GM12891 (cell line): ENCODE measurements at places on chromosomes 16 and 17.

DNA sequence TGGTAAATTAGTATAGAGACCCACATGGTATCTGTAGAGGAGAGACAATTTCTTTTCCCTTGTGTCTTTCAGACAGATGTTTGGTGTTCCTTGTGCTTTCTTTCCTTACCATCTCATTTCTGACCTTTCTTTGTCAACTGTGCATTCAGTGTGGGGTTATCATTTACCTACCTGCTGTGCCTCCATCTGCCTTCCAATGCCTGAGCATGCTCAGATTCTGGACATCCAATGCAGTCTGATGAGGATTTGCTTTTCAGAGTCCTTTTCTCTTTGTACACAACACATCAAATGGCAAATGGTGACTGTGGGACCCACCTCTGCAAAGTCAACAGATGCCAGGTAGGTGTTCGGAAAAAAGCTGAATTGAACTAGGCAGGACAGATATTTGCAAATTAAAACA lies 364.8 kb downstream of the CA10 start:
- no peak for DNase-seq

DNA sequence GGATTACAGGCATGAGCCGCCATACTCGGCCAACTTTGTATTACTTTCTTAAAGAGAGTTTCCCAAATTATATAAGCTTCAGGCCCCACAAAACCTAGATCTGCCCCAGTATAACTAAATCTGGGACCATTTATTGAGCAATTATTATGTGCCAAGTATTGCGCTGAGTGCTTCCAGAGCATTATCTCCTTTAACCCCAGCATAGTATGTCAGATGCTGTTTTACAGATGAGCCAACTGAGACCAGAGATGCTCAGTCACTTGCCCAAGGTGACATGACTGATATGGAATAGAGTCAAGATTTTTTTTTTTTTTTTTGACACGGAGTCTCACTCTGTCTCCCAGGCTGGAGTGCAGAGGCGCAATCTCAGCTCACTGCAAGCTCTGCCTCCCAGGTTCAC lies 1.9 kb upstream of the ERBB2 start:
- DNase-seq = no peak

GRCh38 chr16:89784406-89784805 lies 32.0 kb downstream of the FANCA start:
- DNase-seq = no peak

GRCh38 chr16:70754851-70755600 lies 45.9 kb downstream of the VAC14 start:
- DNase-seq = no peak

- no peak for DNase-seq
These were observed 47.8 kb downstream of the MARCHF10 start for GRCh38 chr17:62760059-62760944.

GRCh38 chr17:57528058-57528451 lies 217.0 kb downstream of the CCDC182 start:
- DNase-seq = no peak

GRCh38 chr17:41586863-41587495 lies at the start of gene KRT14:
KRT14 (minus strand) TSS chr17:41586895; CDS start chr17:41586834, 61 bp downstream.
- DNase-seq = no peak

- no peak for DNase-seq
These were observed 32.6 kb downstream of the FA2H start for GRCh38 chr16:74742051-74742481.

DNA sequence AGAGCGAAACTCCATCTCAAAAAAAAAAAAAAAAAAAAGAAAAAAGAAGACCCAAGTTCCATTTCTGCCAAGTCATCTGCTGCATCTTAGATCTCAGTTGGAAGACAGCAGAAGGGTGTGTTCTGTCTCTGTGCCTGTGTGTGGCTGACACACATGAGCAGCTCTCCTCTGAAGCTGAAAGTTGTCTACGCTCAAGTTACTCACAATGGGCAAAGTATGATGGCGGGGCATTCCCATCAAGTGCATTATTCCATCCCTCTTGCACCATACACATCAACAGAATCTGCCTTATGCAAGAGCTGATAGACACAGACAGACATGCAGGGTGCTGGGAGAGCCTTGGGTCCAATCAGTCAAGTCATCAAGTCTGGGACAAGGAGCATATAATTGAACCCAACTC lies 402.2 kb downstream of the XYLT1 start:
- DNase-seq = no peak

- no peak for DNase-seq
These were observed 14.0 kb downstream of the ABCC1 start for GRCh38 chr16:15963307-15963910.

GRCh38 chr16:24848065-24848464 lies 2.3 kb downstream of the SLC5A11 start:
- DNase-seq = no peak

DNA sequence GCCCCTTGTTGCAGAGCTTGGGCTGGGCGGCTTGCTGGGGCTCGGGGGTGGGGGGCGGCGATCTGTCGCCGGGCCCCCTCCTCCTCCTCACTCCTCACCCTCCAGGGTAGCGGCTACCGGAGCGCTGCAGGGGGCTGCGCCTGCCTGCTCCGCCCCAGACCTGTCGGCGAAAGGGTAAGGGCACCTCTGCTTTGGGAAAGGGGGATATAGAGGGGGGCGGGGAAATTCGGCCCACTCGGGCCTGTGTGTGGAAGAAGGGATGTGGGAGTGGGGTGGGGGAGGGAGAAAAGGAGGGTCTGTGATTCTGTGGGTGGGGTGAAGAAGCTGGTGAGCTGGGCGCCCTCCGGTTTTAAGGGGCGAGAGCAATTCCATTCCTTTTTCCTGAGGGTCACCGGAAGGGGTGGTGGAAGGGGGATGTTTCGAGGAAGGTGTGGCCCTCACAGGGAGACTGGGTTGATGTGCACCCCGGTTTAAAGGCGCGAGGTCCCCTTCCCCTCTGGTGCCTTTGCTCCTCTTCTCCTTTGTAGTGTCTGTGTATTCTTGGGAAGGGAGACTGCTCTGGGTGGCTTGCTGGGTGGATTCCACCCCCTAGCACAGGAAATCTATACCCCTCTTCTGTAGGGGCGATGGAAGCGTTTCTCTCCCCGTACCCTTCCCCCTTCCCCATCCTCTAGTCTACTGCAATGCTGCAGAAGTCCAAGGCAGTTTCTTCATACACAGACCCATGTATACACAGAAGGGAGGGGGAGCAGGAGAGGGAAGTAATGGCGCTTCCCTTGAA lies 878 bp downstream of the TAOK1 start:
- no peak for DNase-seq

DNA sequence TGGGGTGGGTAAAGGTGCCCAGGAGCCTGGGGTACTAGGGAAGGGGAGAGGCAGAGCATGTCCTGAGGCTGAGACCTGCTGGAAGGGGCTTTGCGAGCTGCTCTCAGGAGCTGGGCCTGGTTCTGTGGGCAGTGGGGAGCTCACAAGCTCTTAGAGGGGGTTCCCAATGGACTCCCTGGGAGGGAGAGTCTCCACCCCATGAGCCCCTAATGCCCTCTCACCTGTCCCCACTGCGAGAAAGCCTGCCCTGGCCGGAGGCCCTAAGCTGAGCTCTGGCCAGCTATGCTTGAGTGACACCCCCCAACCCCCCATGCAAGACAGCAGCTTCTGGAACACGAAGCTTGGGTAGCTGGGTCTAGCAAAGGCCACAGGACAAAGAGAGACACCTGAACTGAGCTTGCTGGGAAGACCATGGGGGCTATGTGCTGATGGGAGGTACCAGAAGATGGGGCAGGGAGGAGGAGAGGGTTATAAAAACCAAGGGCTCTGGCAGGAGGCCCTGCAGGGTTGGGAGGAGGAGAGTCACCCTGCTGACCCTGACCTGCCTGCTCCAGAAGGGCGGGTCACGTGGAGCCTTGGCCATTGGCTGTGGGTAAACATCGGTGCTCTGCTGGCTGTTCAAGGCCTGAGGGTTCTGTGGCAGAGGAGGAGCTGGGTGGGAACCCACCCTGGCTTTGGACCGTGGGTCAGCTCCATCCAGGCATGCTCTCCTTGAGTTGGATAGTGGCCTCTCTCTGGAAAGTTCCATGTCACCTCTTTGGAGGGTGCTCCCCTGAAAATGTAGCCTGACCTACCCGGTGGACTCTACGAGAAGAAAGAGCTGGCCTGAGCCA lies 106.7 kb downstream of the RAB11FIP4 start:
- DNase-seq = no peak
